Upper lobe of right lung (tissue), 1 donor: ENCODE measurements at places on chromosomes 1 and 21. TPM values are rescaled to one million over a fixed set of nuclear protein-coding genes. Genes with fewer than 3 reads are reported as not detected.

DNA sequence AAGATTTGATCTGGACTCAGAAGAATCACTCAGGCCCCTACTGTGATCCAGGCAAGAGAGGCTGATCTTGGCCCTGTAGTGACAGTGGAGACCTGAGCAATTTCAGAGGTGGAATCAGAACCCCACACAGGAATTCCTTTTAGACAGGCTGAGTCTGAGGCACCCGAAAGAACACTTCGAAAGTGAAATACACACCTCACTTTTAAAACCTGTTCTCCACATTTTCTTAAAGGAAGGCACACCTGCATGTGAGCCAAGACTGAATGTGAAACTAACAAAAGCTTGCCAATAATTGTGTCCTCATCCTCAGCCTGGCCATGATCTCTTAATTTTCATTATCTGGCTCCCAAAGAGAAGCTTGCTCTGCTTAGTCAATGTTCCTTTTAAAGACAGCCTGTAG is 32.2 kb downstream of the SIPA1L2 start:
- no peak for DNase-seq

Gene CFAP141
- not detected for total RNA-seq

DNA sequence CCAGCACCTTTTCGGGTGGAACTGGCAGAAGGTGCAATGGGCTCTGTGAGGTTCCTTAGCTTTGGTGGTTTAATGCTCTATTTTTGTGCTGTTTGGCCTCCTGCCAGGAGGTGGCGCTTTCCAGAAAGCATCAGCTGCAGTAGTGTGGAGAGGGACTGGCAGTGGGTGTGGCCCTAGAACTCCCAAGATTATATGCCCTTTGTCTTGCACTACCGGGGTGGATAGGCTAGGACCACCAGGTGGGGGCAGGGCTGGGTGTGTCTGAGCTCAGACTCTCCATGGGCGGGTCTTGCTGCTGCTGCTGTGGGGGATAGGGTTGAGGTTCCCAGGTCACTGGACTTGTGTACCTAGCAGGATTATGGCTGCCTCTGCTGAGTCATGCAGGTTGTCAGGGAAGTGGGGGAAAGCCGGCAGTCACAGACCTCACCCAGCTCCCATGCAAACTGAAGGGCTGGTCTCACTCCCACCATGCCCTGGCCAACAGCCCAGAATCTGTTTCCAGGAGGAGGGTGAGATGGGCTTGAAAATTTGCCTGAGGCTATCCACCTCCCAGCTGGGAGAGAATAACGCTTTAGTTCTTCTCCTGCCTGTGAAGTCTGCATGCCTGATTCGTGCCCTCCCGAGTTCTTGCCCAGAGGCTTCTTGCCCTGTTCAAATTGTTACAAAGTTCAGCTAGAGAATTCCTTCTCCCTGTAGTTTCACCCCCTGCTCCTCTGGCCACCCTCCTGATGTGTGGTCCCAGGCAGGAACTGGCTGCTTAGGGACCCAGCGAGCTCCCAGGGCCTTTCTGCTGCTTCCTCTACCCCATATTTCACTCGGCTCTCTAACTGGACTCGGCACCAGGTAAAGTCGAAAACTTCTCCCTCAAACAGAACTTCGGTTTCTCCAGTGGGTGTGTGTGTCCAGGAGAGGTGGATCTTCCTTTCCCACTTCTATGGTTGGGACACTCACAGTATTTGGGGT is 76.5 kb upstream of the BTG3 start:
- DNase-seq, result no peak

Gene TMEM9
- total RNA-seq, result 59.3 TPM

Gene HFM1
- 0.64 TPM for total RNA-seq

DNA sequence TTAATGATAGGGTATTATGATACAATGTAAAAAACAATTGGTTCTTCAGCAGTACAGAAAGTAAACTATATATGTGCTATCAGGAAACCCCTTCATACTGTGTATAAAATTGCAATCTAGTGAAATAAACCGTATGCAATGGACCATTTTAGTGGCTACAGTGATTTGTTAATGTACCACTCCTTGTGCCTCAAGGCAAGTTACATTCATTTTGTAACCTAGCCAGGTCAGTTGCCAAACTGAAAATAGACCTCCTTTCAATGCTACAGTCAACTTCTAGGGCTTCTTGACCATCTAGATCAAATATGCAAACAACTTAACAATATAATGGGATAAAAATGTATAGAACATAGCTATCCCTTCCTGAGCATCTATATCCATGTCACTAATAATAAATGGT is 52.0 kb upstream of the RAVER2 start:
- DNase-seq, result no peak

Gene KRTAP13-2
- not detected for total RNA-seq

DNA sequence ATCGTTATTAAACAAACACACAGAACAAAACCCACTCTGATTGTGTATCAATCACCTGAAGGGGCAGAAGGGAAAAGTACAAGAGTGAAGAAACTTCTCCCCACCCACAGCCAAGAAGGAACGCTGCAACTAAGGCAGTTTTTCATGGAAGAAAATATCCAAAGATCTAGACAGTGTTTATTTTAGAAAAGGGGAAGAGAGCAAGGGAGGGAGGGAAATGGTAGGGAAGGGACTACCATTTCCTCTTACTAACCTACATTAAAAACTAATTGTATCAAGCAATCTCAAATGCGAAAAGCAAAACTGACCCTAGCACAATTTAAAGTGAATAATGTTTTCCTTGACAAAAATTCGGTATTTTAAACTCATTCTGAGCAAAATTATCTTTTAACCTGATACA is 3.5 kb downstream of the NRIP1 start:
- no peak for DNase-seq

DNA sequence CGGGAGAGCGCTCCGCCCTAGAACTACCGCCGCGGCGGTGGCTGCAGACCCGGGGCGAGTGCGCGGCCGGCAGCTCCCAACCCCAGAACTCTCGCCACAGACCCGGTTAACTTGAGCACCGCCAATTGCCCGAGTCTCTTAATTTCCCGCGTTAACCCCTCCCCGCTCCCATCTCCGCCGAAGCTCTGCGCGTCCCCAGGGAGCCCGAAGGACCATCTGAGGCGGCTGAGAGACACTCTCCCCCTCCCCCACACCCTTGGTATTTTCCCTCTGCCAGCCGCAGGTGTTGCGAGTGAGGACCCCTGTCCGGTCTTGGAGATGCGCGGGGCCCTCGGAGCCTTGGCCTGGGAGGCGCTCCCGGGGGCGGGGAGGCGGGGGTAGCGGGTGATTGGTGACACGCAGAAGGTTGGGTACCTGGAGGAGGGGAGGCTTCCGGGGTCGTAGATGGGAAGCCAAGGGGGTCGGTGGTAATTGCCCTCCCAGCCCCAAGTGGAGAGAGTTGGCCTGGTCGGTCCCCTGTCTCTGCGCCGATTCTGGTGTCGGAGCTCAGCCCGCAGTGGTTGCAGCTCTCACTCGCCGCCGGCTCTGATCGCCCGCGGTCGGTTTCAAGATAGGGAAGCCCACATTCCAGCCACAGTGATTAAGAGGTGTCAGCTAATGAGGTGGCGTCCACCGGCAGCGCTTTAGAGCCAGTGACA is 858 bp upstream of the SUSD4 start:
- no peak for DNase-seq

- no peak for DNase-seq
These were observed 8.9 kb downstream of the ZBTB7B start for GRCh38 chr1:155011437-155012025.

GRCh38 chr1:183416850-183417771 is 1.1 kb downstream of the NMNAT2 start:
- DNase-seq, result peak; percentile 82

DNA sequence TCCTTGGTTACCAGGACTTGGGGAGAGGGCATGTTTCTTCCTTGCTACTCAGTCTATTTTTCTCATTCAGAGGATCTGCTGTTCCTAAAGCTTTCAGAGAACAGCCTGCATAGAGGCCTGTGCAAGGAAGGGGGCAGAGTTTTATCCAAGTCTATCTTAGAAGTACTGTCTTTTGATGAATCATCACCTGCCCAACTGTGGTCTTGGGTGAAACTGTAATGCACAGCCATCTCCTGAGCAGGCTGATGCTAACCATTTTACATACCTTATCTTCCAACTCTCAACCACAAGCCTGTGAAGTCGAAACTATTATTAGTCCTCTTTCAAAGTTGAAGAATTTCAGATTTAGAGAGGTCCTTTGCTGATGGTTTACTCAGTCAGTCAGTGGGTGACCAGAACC is 368.0 kb downstream of the HHAT start:
- no peak for DNase-seq

Gene BSND
- total RNA-seq, result not detected

DNA sequence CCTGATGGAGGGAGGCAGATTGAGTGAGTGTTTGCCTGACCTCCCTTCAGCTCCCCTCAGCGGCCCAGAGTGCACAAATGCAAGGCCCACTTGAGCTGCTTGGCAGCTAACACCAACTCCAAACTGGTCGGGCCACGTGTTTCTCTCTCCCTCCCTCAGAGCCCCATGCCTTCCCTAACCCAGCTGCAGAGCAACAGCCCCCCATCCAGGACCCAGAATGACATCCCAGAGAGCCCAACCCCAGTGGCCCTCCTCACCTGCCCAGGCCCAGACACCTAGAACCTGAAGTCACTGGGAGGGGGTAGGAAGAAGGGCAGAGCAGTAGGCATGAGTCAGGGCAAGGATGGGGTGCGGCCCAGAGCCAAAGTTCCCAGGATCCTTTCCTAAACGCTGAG is 789 bp upstream of the S100A14 start:
- DNase-seq, result peak; percentile 79

DNA sequence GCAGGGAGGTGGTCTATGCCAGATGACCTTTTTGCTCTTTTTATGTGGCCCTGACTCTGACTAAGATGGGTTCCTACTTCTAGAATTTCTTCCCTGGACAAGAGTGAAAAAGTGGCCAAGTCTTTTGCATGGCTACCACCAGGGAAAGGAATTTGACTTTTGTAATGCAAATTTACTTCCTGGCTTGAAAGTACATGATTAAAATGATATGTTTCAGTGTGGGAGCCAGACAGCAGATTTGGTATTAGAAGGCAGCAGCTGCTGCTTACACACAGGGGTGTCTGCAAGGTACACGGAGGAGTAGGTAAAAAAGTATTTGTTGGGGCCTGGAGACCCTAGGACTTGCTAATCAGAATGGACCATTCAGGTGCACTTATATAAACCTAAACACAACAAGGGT is 78.4 kb downstream of the KCND3 start:
- DNase-seq, result no peak

DNA sequence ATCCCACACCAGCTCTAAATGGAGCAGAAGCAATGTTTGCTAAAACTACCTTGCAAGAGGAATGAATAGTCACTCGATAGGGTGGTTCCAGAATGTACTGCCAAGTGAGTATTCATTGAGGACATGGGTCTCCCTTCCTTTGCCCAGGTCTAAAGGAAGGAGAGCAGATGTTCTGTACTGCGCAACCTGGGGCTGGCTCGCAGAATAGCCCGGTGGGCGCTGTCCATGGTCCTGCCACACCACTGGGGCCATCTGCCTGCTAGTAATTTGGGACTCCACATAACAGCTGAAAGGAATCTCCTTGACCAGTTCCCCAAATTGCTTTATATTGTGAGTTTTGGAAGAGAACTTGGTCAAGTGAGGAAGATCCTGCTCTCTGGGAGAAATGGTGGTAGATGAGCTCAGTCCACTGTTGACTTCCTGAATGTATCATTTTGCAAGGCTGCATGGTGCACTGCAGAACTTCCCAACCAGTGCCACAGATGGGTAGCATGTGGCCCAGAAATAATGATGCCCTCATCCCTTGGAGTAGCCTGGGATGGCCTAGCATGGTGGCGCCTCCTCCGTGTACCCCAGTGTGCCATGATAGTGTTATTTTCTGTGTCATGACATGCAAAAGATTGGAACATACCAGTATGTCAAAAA is 5.7 kb downstream of the SLC6A17 start:
- DNase-seq, result peak; percentile 79

Gene PLA2G2F
- total RNA-seq, result not detected

DNA sequence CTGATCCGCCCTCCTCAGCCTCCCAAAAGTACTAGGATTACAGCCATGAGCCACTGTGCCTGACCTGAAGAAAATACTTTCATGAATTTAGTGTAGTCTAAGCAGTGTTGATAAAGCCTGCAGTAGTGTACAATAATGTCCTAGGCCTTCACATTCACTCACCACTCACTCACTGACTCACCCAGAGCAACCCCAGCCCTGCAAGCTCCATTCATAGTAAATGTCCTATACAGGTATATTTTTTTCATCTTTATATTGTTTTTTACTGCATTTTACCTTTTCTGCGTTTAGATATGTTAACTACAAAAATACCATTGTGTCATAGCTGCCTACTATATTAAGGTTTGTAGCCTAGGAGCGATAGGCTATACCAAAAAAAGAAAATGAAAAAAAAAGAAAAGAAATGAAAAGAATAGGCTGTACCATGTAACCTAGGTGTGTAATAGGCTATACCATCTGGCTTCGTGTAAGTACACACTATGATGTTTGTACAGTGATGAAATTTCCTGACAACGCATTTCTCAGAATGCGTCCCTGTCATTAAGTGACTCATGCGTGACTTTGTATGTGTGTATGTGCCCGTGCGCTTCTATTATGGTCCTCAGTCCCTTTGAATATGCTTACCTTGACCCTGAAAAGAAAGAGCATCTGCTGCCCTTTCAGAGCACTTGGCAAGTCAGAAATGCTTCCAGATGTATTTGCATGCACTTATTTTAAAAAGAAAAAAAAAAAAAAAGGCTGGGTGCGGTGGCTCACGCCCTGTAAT is 9.2 kb upstream of the SLAMF8 start:
- DNase-seq, result no peak

DNA sequence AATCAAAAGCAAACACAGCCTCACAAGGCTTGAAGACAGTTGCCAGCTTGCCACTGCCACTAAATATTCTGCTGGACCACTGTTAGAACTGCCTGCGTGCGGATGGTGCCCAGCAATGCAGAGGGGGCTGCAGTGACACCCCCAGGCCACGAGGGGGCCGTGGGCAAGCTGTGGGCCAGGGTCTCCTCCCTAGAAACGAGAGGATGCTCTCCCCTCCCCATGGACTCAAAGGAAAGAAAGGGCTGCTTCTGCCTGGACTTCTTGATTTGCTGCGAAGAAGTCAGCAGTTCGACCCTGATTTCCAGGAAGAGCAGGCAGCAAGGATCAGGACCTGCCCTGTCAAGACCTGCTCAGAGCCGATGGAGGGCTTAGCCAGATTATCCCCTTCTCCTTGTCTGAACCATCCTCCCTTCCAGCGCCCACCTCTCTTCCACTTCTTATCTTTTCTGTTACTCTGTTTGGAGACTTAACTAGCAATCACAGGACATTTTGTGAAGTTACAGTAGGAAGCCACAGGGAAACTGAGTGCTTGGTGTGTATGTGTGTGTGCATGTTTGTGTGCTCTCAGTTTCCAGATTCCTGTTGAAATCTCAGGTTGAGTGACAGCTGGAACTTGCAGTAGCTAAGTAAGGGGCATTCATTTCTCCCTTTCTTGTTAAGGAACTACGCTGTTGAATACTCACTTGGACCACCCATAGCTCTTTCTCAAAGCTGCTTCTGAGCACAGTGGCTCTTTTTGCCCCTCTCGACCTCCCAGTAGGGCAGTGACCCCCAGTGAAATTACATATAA is 2.7 kb downstream of the MAN1C1 start:
- no peak for DNase-seq
